Fibroblast of the conjunctiva (primary cell): ENCODE measurements at places on chromosomes 7 and 10.

DNA sequence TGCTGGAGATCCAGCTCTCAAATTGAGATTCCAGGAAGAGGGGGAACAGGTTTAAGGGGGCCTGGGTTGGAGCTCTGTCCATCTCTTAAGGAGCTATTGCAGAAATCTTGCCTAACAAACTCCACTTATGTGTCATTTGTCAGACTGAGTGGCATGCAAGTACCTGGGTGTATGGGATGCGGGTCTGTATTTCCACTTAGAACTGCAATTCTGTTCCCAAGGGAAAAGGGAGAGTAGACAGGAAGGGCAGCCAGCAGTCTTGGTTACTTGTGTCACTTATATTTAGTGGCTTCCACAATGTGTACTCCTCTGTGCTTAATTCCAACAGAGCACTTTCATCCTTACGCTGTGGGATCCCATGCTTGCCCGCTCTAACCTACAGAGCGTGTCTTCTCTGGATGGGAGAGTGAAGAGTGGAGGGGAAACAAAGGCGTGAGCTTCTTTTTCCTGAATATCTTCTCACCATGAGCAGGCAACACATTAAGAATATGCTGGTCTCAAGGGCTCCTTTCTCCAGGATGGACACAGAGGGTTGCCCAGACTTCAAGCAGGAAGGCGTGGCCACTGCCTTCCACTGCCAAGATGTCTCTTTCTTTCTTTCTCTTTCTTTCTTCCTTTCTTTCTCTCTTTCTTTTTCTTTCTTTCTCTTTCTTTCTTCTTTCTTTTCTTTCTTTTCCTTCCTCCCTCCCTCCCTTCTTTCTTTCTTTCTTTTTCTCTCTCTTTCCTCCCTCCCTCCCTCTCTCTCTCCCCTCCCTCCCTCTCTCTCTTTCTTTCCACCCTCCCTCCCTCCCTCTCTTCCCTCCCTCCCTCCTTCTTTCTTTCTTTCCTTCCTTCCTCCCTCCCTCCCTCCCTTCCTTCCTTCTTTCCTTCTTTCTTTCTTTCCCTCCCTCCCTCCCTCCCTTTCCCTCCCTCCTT, 153.8 kb upstream of the TNS3 start:
- no peak for DNase-seq

- DNase-seq: no peak
Measured at GRCh38 chr7:69246758-69247157, 351.5 kb upstream of the AUTS2 start.

DNA sequence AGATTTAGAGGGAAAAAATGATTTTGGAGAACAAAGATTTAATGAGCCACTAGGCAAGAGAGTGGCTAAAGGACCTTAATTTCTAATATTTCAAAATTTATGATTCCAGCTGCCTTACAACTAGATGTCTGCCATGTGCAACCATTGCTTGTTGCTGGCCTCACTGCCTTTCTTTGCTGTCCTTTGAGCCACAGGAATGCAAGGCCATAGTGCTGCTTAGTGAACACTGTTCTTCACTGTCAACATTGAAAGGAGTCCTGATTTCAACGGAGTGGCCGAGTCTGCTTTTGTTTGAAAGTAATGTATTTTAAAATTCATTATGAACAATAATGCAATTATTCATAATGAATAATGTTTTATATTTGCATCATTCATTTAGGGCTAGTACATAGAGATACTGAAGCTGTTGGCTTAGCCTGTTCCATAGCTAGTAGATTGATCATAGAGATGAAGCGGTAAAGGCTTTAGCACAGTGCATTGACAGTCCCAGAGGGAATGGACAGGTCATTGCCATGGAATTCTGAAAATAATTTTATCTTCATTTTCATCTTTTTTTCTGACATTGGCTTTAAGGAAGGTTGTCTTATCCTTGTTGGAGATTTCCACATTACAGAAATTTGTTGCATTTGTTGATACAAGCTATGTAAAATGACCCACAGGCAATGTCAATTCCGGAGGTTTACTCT, 544.1 kb downstream of the AUTS2 start:
- no peak for DNase-seq

DNA sequence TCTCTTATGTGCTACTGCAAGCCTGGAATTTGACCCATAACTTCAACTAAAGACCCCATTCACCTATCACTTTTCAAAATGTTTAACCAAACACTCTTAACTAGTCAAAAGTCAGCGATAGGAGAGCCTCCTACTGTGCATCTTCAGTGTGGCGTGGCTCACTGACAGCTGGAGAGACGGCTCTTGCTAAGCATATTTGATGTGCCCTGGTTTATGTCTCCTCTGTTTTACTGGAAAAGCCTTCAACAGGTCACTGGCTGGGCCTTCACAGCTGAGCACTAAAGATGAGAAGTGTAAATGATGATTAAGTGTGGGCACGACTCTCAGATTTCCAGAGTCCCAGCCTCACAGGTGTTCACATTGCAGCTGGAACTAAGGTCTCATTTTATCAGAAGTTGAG, 472.1 kb downstream of the SEMA3D start:
- DNase-seq: no peak

- no peak for DNase-seq
Measured at GRCh38 chr7:127365164-127365956, 27.1 kb downstream of the ZNF800 start.

GRCh38 chr10:31953080-31953479, 24.4 kb upstream of the ARHGAP12 start:
- DNase-seq: no peak

- no peak for DNase-seq
Measured at GRCh38 chr10:33153251-33153967, 181.1 kb downstream of the NRP1 start.
